ENCODE measurements at places on chromosomes 3 and 15.

GRCh38 chr3:154967090-154967489 is 113.0 kb upstream of the MME start:
- no peak for DNase-seq

DNA sequence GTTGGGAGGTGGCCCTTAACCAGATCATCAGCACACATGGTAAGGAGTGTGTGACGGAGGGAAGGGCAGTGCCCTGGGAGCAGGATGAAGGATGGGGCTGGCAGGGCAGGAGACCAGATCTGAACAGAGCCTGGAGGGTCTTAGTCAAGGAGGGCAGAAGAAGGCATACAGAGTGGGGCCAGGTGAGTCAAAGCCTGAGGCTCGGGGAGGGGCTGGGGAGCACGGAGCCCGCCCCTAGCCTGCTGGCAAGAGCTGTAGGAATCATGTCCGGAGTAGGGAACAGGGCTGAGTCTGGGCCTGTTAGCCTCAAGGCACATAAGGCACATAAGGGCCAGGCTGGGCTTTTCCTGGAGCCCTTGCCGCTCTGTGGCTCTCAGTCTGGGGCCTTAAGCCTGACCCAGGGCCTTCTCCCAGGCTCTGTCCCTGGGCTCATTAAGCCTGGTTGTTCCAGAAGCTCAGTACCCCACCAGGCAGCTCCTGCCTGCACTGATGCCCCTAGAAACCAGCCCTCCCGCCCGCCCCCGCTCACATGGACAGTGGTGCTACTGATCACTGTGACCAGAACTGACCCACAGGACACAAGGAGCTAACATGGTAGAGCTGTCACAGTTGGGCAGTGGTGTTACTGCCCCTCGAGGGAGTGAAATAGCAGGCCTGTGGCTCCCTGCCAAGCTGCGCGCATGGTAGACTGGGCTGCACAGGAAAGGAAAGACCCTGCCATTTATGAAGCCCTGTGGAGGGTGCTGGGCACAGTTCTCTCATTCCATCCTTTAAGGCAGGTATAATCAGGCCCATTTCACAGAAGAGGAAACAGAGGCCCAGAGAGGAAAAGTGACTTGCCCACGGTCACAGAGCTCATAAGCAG is 14.6 kb downstream of the ISG20 start:
- DNase-seq, result no peak

- DNase-seq, result no peak
Measured at GRCh38 chr3:115862099-115862498, 238.8 kb downstream of the GAP43 start.

GRCh38 chr3:87810452-87811016 is 248.3 kb downstream of the CGGBP1 start:
- DNase-seq, result no peak

DNA sequence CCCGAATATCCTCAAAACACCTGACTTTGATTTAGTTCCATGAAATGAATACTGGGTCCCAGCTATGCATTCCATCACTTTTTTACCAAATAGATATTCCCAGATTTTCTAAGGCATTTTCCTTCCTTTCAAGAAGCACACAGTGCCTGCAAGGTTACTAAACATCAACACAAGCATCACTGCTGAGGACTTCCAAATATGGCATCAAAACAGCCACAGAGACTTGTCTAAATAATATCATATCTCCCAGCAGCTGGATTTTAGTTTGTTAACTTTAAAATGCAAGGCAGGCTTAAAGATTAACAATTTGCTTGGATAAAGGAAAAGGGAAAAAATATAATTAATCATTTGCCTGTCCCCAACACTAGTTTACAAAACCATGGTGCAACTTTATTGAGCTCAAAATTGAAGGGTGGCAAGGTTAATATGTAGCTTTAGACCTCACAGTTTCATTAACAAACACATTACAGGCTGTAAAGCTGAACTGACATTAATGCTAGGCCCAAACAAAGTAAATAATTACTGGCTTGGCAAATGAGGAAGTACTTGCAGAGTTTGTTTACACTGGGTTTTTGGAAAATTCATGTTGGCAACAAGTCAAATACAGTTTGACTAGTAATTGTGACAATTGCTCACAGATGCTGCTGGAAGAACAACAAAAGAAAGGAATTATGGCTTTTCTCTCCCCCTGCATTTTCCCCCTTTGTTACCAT is 401.7 kb upstream of the CDIN1 start:
- no peak for DNase-seq

DNA sequence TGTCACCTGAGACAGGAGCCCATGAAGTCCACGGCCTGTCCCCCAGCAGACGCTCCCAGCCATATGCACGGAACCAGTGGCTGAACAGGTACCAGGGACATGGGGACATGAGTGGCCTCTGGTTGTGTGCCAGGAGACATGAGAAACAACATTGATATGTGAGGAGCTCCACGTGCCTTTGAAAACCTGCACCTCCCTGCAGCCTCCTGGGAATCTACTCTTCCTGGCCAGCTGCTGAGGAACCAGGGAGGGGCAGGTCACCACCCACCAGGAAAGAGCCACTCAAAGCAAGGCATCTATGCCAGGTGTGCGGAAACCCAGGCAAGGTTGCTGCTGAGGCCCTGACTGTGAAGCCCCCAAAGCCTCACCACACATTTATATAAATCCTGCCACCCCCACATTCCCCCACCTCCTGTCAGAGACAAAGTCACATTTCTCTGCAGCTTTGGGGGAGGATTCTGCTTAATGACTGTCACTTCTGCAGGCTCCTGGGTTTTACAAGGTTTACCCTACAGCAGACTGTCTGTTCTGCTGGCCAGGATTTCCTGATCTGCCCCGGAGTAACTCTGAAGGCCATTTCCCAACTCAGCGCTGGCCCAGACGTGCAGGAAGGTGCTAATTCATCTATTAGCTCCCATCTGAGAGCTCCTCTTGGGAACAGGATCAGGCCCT is 110.8 kb downstream of the ADCY5 start:
- DNase-seq, result no peak

GRCh38 chr3:43175541-43175940 is 69.7 kb upstream of the POMGNT2 start:
- no peak for DNase-seq

DNA sequence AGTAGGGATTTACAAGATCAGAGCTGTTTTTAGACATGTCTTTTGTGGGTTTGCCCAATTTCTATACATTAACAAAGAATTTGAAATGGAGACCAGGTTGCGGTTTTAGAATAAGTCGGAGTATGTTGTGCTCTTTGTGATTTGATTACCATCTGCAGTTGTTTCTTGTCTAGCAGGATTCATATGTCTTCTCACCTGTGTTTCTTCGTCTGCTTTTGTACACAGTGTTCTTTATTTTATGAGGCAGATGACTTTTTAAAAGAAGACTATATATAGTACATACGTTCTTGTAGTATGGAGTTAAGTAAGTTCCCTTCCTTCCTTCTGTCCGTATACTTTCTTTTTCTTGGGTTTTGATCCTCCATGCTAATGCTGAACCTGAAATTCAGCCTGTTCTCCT is 175.3 kb upstream of the LRRFIP2 start:
- no peak for DNase-seq

DNA sequence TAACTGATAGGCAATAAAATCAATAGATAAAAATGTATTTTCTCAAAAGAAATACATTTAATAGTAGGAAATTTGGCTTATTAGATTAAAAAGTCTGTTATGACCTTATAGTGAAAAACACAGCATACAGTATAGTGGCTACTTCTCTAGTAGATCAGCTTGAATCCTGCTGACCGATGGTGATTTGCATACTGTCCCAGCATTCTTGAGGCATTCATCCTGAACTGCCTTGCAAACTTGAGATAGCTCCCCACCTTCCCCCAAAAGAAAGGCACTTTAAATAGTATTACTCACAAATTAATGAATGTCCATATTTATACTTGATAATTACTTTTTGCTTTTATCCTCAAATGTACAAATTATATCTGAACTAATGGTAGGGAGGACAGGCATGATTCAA is 6.7 kb downstream of the CHMP2B start:
- DNase-seq, result no peak

DNA sequence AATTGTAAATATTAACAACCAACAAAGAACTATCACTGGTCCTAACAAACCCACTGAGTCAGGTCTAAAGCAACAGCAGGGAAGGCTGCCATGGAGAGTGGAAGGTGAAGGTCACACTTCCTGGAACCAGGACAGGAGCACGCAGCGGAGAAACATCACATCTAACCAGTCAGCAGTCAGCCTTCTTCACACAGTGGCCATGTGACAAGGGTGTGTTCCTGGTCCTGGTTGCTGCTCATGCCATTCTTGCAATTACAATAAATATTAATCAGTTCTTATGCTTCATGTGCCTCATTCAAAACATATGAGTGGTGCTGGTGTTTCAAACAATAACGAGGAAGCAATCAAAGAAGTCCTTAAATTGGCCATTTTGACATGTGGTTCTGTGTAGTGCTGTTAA is 162.8 kb downstream of the ARRDC4 start:
- DNase-seq, result no peak

- no peak for DNase-seq
Measured at GRCh38 chr15:58440922-58441321, 9.1 kb downstream of the LIPC start.

- no peak for DNase-seq
Measured at GRCh38 chr3:184523825-184524615, 37.6 kb upstream of the EPHB3 start.

DNA sequence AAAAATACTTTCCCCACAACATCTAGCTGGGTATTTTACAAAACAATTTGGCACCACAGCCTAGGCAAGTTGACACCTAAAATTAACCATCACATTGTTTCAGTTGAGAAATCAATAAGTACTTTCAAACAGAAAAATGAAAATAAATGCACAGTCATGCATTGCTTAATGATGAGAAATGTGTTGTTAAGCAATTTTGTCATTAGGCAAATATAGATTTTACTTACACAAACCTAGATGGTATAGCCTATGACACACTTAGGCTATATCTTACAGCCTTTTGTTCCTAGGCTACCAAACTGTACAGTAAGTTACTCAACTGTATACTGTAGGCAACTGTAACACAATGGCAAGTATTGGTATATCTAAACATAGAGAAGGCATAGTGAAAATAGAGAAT is 608.6 kb upstream of the BCHE start:
- DNase-seq, result no peak

DNA sequence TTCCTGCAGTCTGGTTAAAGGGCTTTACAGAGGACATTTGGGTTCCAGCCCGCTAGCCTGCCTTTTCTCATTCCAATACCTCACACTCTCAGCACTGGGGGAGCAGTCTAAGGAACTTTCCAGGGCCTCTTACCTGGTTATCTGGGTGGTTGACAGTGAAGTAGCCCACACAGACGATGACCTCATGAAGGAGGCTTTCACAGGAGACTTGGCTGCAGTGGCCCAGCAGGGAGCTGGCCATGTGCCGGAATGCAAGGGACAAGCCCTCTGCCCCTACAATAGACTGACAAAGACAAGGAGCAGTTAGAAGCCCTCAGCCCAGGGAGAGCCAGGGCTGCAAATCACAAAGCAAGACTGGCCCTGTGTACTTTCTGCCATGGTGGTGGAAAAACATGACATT is 39.5 kb downstream of the ISL2 start:
- DNase-seq, result no peak

- DNase-seq, result no peak
Measured at GRCh38 chr3:104635872-104636580, 730.7 kb upstream of the ALCAM start.

GRCh38 chr3:146542179-146542578 is 2.2 kb downstream of the PLSCR1 start:
- DNase-seq, result no peak

DNA sequence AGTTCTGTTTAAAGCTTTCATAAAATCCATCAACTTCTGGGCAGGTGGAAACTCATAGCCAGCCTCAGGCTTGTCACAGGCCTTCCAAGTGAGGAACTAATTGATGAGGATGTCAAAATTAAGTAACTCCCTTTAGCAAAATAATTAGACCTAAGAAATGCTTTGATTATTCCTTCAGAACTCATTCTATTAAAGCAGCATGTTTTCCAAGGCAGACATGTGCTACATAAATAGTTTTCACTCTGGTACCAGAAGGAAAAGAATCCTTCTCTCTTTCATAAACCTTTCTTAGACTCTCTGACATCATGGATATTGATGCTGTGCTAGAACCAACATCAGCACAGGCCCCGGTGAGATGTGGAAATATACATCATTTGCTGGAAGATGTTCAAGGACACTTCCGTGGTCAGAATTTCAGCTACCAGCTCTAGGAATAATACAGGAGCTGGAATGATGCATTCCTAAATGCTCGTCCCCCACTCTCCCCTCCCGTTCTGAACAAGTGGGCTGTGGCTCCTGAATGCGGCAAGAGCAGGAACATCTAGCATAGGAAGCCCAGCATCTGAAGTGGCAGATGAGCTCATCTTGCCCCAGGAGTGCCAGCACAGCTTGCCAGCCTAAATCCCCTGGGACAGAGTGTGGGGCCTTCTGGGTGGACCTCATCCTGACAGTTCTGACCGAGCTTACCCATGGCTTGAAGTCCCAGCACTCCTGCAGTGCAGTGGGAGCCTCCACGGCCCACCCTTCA is 82.4 kb downstream of the WWTR1 start:
- DNase-seq, result no peak

DNA sequence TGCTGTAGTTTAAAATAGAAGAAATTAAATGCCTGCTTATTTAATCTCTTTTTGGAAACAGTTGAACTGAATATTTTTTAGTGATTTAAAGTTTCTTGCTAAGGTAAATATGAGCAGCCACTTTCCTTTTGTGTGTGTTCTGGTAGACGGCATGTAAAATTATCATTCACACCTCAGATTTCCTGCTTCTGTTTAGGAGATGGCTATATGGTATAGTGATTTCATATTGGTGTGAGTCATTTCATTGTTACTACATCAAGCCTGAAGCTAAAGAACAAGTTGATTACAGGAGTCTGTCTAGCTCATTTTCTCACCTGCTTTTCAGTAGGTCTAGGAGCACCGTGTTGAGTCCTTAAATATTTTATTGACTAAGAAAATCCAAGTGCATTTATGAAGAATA is 2.2 kb downstream of the LRCH3 start:
- DNase-seq, result no peak

DNA sequence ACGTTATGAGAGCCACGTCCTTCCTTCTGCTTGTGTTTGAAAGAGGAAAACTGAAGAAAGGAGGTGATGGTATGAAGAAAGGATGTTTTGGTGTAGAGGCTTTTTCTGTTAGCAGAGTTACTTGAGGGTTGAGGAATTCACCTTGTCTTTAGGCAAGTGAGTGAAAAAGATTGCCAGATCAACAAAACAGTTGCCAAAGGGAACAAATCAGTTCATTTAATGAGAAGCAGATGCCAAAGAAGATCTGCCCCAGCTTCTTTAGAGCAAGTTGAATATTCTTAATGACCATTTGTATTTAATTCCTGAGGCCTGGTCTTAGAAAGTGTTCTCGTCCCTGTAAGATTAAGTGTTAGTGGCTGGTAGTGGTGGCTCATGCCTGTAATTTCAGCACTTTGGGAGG is 2.6 kb downstream of the CHCHD6 start:
- DNase-seq, result no peak

Data from activated naive CD8-positive, alpha-beta T cell treated with anti-CD3 and anti-CD28 coated beads, Interleukin-2, amount 50 U/mL, for 16 hours (primary cell).